GM13977 (cell line): ENCODE measurements at places on chromosomes 3 and 15.

- DNase-seq, result no peak
Measured at GRCh38 chr15:83287541-83288027, 3.1 kb upstream of the BNC1 start.

- DNase-seq, result no peak
Measured at GRCh38 chr3:123783050-123783689, 101.0 kb downstream of the MYLK start.

DNA sequence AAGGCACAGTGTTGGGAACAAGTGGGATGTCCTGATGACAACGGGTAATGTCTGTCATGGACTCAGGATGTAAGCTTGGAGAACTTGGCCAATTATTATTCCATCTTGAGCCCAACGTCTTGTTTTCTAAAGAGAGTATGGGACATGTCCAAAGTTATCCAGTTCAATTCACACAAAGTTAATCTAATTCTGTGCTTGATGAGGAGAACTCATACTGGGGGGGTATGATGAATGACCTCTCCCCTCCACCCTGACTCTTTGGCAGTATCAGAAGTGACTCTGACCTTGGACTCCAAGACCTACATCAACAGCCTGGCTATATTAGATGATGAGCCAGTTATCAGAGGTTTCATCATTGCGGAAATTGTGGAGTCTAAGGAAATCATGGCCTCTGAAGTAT is 36.3 kb downstream of the TGM4 start:
- DNase-seq, result no peak

GRCh38 chr3:151620071-151620470 is 113.7 kb upstream of the AADACL2 start:
- no peak for DNase-seq

- DNase-seq, result no peak
Measured at GRCh38 chr3:171396048-171396447, 64.2 kb downstream of the TNIK start.

- DNase-seq, result no peak
Measured at GRCh38 chr3:195903950-195904290, 4.4 kb downstream of the TNK2 start.

DNA sequence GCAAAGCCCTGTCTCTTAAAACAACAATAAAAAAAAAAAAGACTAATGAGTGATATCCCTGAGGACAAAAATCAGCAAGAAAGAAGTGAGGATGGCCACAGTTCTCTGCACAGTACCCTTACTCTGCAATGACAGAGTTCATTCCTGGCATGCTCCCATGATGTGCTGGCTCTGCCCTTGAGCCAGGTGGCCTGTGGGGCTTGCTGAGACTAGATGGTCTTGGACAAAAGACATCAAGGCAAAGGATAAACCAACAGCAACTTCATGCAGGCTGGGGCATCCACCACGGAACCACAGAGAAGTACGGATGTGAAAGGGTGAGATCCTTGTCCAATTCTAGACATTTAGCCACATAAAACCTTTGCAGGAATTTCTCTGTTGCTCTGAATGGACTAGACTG is 12.7 kb downstream of the MGLL start:
- no peak for DNase-seq

DNA sequence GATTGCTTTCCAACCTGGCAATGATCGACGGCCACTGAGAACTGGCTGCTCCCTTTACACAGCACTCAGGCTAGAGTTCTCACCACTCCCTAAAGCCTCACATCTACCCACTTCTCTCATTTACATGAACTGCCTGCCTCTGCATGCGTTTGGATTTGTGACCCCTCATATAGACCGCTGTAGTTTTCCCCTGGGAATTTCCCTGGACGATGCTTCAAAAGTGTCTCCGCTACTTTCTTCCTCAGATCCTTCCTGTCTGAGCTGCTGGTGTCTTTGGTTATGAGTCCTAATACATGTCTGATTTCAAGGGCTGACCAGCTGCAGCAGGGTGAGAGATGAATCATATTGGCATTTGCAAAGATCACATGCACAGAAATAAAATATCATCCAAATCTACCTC is 116.7 kb upstream of the ETV5 start:
- DNase-seq, result peak; percentile 49

DNA sequence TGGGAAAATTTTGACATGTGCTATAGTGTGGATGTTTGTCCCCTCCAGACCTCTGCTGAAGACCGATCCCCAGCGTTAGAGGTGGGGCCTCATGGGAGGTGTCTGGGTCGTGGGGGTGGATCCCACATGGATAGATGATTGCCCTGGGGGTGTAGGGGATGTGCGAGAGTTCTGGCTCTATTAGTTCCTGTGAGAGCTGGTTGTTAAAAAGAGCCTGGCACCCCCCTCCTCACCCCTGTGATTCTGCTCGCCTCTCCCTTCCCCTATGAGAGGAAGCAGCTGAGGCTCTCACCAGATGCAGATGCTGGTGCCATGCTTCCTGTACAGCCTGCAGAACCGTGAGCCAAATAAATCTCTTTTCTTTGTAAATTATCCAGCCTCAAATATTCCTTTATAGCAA is 67.4 kb downstream of the ATP10A start:
- DNase-seq, result no peak

- no peak for DNase-seq
Measured at GRCh38 chr15:97545799-97546198, 414.7 kb upstream of the ARRDC4 start.

GRCh38 chr3:66442254-66443117 is 58.3 kb downstream of the LRIG1 start:
- DNase-seq, result no peak

DNA sequence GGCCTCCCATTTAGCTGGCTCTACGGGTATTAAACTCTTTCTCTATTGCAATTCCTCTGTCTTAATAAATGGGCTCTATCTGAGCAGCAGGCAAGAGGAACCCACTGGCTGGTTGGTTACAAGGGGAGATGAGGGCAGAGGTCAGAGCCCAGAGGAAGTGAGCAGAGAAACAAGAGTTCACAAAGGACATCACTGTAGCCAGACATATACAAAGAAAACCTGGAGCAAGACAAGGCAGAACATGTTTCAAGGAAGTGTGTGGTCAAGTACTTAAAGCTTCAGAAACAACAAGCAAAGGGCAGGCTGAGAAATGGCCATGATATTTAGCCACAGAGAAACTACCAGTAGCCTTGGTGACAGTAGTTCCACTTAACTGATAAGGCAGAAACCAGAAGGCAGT is 24.3 kb downstream of the SUSD5 start:
- no peak for DNase-seq

- DNase-seq, result no peak
Measured at GRCh38 chr3:88369337-88369736, 219.6 kb downstream of the C3orf38 start.

- no peak for DNase-seq
Measured at GRCh38 chr3:195169011-195169649, 101.8 kb downstream of the XXYLT1 start.

- DNase-seq, result no peak
Measured at GRCh38 chr3:132595014-132595413, 2.1 kb upstream of the ACKR4 start.

DNA sequence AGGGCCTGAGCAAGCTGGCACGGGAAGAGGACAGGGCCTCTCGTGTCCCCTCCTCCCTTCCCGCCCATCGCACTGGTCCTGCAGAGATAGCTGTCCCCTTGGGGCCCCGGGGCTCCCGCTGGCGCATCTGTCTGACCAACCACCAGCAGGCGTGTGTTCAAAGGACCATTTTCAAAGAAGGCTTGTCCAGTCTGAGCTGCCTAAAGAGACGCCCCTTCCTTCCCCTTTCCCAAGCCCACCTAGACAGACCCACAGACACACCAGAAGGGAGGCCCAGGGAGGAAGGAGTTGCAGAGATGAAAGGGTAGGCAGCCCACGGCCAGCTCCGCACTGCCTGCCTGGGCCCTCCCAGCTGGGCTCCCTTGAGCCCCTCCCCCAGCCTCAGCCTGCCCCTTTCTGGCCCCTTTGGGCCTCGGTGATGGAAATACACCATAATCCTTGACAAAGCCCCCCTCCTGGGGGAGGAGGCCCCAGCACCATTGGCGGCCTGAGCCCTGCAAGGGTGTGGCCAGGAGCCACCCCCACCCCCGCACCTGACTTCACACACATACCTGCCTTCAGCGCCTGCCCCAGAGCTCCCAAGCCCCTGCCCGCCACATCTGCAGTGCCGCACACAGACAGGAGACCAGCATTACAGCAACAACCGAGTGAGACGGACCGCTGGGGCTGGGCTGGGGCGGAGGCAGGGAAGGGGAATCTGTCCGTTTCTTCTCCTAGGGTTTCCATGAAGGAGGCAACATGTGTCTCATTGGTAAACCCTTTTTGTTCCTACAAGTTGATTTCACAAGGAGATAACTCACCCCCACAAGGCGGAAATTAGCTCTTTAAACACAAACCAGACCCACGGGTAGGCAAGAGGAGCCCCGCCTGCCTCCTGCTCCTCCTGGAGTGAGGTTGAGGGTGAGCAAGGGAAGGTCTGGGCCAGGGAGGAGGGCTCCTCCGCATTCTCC is at the start of gene STRA6:
Gene STRA6 (minus strand): TSS at position 336 of the 950 bp plus-strand sequence. CDS start 520 bp downstream, outside the sequence.
- DNase-seq, result no peak

GRCh38 chr15:49696433-49696832 is 75.6 kb downstream of the DTWD1 start:
- DNase-seq, result no peak

- no peak for DNase-seq
Measured at GRCh38 chr3:10416730-10417300, 88.6 kb downstream of the ATP2B2 start.

- DNase-seq, result no peak
Measured at GRCh38 chr3:65614585-65614984, 424.1 kb downstream of the MAGI1 start.

- DNase-seq, result no peak
Measured at GRCh38 chr3:87267953-87268645, 8.3 kb downstream of the POU1F1 start.

DNA sequence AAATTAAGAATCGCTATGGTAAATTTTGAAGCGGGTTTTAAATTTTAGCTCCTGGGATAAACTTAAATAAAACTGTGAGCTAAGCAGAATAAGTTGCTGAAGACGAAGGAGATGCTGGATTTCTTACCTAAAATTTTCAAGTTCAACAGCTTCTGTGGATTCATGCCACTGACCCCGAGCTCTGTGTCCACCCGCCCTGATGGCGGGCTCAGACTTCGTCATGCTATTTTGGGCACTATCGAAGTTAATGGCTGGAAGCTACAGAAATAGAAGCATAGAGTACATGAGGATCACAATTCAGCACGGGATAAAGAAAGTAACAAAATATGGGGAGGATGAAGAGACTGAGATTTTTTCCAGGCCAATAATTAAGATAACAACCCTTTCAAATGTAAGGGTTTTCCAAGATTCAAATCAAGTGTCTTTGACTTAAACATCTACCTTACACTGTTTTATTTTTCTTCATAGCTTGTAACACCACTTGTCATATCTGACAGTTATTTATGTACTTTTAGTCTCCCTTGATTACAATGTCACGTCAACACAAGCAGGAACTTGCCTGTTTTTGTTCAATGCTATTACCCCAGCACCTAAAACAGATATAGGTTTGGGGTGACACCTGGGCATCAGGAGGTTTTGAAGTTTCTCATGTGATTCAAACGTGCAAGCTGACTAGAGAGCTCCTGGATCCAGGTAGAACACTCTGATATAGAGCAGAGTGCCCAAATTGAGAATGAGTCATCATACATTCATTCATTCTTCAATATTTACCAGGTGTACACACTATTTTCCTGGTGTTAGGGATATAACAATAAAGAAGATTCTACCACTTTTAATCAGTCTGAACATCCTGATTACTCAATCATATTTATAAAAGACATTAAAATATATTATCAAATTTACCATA is 23.0 kb downstream of the NEK10 start:
- no peak for DNase-seq

DNA sequence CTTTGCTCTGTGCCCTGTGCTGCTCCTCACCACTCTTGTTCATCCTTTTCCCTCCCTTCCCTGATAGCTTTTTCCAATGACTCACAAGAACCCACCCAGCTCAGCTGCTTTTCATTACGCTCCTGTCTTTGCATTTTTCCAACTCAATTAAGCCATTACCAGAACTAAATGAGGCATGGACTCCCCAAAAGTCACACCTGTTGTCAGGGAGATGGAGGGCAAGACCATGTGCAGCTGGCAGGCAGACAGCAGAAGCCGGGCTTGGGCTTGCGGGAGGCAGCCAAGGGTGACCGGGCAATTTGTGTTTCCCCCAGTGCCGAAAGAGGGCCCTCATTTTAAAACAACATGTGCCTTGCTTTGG is 64.3 kb downstream of the CASR start:
- no peak for DNase-seq

DNA sequence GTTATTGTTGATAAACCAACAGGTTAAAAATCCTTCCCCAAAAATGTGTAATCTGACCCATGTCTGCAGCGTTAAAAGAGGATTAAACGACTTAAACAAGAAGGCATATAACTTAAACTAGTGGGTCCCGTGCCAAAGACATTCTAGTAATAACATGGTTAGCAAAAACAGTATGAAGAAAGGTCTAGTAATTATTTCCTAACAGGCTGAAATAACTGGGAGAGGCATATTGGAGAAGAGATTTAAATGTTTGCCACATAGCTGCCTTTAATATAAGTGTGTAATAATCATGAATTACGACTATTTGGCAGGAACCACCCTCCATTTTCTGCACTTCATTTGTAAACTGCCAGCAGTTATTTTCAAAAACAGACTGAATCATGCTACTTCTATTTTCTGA is 67.7 kb upstream of the CSPG5 start:
- DNase-seq, result no peak

GRCh38 chr3:98612587-98612986 is 19.2 kb upstream of the CPOX start:
- no peak for DNase-seq

DNA sequence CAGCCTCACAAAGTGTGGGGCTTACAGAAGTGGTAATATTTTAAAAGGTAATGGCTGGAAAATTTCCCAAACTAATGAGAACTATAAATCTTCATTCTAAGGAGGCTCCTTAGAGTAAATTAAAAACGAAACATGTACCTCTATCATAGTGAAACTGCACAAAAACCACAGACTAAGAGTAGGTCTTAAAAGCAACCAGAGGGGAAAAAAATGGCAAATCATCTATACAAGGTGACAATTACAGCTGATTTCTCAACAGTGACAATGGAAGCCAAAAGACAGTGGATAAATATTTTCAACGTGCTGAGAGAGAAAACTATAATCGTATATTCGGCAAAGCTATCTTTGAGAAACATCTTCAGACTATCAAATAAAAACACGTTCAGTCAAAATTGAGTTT is 20.6 kb downstream of the HEG1 start:
- DNase-seq, result peak; percentile 60

- DNase-seq, result no peak
Measured at GRCh38 chr15:25664761-25665160, 198.4 kb downstream of the ATP10A start.

GRCh38 chr3:132346841-132347736 is 29.9 kb downstream of the ACP3 start:
- DNase-seq, result no peak

- no peak for DNase-seq
Measured at GRCh38 chr3:187567661-187568121, 102.5 kb downstream of the SST start.

- no peak for DNase-seq
Measured at GRCh38 chr15:70127288-70127746, 29.6 kb upstream of the TLE3 start.

- DNase-seq, result no peak
Measured at GRCh38 chr3:39011191-39011736, 40.5 kb downstream of the SCN11A start.
